Nephron progenitor cell (in vitro differentiated cells): ENCODE measurements at places on chromosomes 1 and 21.

- no peak for DNase-seq
Observed at GRCh38 chr1:82152356-82153271, 351.9 kb downstream of the ADGRL2 start.

DNA sequence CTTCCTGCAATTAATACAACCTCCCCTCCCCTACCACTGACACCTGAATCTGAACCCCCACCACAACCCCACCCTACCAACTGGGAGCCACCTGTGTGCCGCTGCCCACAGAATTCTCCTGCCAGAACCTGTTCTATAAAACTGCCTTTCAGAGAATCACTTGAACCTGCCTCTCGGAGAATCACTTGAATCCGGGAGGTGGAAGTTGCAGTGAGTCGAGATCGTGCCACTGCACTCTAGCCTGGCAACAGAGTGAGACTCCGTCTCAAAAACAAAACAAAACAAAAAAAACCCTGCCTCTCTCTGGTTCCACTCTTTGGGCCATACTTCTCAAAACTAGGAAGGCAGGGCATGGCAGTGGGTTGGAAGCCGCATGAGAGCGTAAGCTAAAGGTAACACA lies 5.7 kb downstream of the URB1 start:
- DNase-seq = no peak

GRCh38 chr1:81548918-81549587 lies 251.7 kb upstream of the ADGRL2 start:
- no peak for DNase-seq

DNA sequence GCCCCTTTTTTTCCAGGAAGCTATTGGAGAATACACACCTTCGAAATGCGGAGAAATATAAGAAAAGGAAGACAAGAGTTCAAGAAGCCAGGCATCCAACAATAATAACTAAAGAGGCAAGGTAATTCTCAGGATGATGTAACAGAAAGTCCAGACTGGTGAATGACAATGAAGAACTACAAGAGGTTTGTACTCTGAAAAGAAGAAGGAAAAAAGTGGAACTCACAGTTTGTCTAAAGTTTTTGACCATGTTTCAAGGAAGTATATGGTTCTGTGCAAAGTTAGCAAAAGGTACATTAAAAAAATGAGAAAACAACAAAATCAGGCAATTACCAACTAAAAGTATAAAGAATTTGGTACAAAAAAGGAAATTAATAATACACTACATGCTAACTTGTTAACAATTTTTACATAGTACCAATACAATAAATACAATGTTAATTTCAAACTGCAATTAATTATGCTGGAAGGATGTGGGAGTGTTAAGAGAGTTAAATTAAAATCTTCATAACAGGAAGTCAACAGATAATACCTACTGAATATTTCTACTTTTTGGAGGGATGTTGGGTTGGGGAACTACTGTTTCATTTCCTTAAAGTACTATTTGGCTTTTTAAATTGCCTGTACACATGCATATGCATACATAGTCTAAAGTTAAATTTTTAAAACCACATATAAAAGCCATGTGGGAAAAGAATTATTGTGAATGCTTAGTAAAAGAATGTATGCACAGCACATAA lies 12.9 kb upstream of the CD55 start:
- no peak for DNase-seq

- no peak for DNase-seq
Observed at GRCh38 chr1:17935230-17935629, 172.4 kb upstream of the IGSF21 start.

DNA sequence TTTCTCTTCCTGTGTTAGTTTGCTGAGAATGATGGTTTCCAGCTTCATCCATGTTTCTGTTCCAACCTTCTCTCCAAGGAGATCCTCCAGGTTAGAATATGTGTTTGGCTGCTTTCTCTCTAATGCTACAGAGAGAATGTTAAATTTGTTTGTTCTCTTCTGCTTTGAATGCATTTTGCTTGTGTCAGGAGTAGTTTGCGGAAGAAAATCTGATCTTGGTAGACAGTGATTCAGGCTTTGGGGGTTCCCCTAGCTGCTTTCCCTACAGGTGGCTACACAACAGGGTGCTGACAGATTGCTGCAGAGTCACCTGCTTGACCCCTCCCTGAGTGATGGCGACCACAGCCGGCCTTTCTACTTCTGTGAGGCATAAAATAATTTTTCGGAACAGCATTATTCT lies 41.8 kb downstream of the MACO1 start:
- DNase-seq = no peak

- peak; percentile 6 for DNase-seq
Observed at GRCh38 chr1:245045087-245045881, 109.5 kb upstream of the KIF26B start.

DNA sequence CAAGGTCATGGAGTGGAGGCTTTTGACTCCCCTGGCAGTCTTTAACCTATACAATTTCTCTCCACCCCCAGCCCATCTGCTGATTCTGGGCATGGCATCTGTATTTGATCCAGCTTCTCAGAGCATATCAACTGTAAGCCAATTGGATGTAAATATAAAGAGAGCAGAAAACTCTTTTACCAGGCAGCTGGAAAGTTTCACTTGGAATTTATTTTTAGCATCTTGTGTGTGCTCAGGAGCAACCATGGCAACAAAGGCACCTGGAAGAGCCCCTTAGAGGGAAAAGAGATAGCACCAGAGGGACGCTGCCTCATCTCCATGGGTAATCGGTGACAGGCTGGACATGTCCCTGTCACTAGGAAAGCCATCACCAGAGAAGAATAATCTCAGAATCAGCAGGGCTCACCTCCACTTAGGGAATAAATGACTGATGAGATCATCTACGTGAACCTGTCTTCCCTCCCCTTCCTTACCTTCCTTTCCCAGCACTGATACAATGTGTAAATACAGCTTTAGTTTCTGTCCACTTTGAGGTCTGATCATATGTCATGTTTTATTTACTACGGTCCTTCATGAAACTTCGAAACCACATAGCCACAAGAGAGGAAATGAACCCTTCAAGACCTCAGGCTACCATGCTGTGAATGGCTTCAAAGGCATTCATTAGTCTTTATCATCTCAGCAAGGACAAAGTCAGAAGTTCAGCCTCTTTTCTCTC lies 25.3 kb upstream of the SIPA1L2 start:
- DNase-seq = no peak

DNA sequence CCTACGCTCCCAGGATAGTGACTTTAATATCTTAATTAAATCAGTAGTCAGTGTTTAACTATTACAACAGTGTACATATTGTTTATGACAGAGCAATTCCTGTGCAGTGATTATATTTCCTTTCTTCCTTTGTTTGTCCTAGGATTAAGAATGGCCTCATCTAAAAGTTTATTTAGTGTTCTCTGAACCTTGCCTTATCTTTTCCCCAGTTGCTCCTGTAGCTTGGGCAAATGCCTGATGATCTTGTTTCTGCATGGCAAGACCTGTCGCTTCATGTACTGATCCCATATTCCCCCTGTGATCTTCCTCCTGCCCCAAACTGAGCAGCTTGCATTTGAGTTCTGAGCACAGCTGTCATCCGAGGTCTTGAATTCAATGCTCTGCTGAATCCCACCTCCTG lies 69.1 kb upstream of the STUM start:
- no peak for DNase-seq

DNA sequence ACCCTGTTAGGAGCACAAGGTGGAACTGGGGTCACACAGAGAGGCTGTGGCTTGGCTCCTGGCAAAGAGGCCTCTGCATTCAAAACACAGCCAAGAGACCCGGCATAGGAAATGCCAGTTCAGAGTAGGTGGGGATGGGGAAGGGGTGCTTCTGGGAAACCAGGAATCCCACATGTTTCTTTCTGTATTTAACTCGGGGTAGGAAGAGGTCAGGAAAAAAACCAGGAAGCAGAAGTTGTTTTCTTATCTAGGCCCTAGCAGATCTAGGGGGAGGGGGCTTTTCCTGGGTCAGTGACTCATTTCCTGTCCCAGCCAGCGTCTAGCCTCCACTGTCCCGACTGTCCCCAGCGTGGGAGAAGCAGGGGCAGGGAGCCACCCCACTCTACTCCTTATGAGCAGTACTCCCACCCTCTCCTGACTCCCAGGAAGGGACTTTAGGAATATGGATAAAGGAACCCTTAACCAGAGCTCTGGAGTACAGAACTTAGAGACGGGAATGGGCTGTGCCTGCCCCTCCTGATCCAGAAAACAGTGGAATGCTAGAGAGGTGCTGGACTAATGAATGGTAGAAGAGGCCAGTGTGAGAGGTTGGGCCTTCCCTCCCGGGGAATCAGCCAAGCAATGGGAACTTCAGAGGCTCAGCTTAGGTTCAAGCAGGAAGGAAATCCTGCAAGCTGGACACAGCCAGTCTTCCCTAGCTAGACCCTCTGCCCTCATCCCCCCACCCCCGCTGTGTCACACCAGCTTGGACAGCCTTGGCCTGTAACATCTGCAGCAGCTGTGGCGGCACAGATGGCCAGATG lies 5.7 kb downstream of the FHL3 start:
- peak; percentile 48 for DNase-seq
